ENCODE measurements at places on chromosomes 7 and 10. TPM values are rescaled to one million over a fixed set of nuclear protein-coding genes. Genes with fewer than 3 reads are reported as not detected.
A peak's percentile ranks its signal among the peaks of the same experiment; 100 is the strongest.

DNA sequence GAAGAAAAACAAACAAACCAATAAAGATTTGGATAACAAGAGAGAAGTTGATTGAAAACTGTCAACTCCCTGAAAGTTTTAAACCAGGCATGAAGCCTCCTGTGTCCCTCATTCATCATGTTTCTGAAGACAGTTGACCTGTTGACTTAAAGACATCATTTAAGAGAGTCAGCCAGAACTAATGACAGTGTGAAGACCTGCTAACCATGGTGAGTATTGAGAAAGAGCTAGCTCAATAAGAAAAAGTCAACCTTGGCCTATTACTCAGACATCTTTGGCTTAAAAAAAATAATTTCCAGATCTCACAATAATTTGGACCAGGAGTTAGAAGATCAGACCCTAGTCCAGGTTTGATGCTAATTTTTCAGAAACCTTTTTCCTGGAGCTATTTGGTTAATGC lies 45.3 kb upstream of the ANKRD1 start:
- H3K4me3 ChIP-seq, result no peak overlapping the region
- H3K36me3 ChIP-seq, result no peaks in the 10 kb centered on the region
- H3K27ac ChIP-seq, result no peak overlapping the region
- no peak for DNase-seq
- H3K4me1 ChIP-seq, result peaks cover 25% of the 10 kb centered on the region

DNA sequence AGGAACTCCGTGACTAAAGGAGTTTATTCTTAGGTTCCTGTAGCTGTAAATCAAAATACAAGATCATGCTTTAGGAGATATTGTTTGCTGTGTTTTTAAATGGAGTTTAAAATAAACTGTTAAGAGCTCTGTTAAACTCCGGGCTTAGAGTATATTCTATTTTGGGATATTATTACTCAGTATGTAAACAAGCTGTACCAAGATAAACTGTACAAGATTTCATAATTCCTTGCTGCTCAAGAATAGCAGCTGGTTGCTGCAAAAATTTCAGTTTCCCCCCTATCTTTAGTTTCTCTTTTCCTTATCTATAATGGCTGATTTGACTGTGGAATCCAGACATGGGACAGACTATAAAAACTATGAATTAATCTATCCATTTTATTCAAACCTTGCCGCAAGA lies 215.7 kb downstream of the HTR7 start:
- H3K36me3 ChIP-seq, result no peaks in the 10 kb centered on the region
- H3K27ac ChIP-seq, result peak overlapping the region; percentile 67
- DNase-seq, result no peak

- no peak overlapping the region for H3K4me3 ChIP-seq
- H3K4me1 ChIP-seq, result no peaks in the 10 kb centered on the region
- no peaks in the 10 kb centered on the region for H3K27me3 ChIP-seq
Observed at GRCh38 chr10:101617102-101617823, 29.1 kb downstream of the DPCD start.

GRCh38 chr10:33754052-33754451 lies 419.6 kb upstream of the NRP1 start:
- DNase-seq, result no peak

GRCh38 chr10:1360011-1360557 lies 303.9 kb downstream of the WDR37 start:
- H3K27me3 ChIP-seq, result no peaks in the 10 kb centered on the region
- H3K27ac ChIP-seq, result no peak overlapping the region
- no peaks in the 10 kb centered on the region for H3K36me3 ChIP-seq
- DNase-seq, result no peak

PRSS37 gene
- not detected for total RNA-seq

DNA sequence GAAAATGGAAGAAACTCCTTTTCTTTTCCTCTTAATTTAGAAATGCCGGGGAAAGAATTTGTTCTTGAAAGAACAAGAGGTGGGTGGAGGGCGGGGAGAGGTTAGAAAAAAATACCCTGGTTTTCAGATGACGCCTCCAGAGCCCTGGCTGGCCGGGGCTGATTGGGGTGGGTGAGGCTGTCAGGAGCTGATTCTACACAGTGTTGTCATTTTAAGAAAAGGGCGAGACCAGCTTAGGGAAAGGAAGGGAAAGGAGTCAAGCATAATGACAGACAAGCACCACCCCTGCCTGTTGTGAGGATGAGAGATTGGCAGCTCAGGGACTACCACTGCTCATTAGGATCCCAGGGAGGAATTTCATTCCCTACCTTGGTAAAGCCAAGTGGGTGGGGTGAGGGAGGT lies 9.9 kb upstream of the FAM180A start:
- peak overlapping the region; percentile 94 for H3K27ac ChIP-seq
- H3K4me3 ChIP-seq, result peak overlapping the region; percentile 50
- H3K36me3 ChIP-seq, result no peaks in the 10 kb centered on the region
- DNase-seq, result no peak

DNA sequence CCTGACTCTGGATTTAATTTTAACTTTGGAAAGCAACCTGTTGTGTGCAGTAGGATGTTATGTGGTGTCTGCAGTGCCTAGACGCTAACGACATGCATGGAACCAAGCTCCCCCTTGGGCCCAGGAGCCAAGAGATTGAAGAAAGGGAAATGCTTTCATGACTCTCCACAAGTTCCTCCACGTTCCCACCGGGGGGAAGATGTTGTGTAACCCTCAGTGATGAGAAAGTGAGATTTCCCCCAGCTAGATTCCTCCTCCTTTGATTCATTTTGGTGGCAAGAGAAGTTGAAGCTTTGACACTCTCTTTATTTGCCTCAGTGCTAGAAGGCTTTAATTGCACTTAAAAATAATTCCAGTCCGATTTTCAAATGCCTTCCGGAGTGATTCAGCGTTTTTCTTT lies 157.9 kb upstream of the INSYN2A start:
- H3K36me3 ChIP-seq, result peaks cover 2% of the 10 kb centered on the region
- no peak for DNase-seq
- no peak overlapping the region for H3K27ac ChIP-seq

DNA sequence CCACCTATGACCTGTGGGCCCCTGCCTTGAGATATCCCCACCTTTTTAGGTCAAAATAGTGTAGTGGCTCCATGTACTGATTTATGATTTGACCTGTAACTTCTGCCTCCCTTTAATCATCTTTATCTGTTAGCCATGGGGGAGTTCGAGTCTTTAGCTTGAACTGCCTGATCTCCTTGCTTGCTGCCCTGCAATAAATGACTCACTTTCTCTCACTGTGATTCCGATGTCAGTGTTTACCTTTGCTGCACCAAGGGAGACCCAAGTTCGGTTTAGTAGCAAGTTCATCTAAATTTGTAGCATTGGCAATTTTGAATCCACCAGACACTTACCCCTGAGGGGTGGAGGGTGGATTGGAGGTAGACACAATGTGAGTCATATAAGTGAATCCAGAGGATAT lies 814.6 kb upstream of the AUTS2 start:
- no peak overlapping the region for H3K4me3 ChIP-seq
- DNase-seq, result no peak
- no peak overlapping the region for H3K27ac ChIP-seq
- no peaks in the 10 kb centered on the region for H3K36me3 ChIP-seq
- no peaks in the 10 kb centered on the region for H3K27me3 ChIP-seq
- H3K4me1 ChIP-seq, result no peaks in the 10 kb centered on the region

DNA sequence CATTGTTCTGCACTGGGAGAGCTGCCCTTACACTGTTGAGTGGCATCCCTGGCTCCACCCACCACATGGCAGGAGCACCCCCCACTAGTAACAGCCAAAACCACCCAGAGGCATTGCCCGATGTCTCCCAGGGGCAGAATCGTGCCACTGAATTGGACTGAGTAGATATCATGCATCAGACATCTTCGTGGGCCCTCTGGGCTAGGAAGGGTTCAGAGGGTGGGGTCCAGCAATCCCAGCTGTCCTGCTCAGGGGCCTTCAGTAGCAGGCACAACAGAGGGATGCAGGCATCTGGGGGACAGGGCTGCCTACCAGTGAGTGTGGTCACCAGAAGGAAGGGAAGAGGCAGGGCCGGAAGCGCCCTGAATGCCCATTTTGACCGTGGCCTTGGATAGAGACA lies 119.7 kb upstream of the PPP2R2D start:
- no peaks in the 10 kb centered on the region for H3K4me1 ChIP-seq
- H3K27ac ChIP-seq, result no peak overlapping the region
- H3K36me3 ChIP-seq, result no peaks in the 10 kb centered on the region

AS3MT gene
- total RNA-seq, result 5.6 TPM

MYH16 gene
- total RNA-seq, result not detected

- no peaks in the 10 kb centered on the region for H3K36me3 ChIP-seq
- peaks cover 33% of the 10 kb centered on the region for H3K4me1 ChIP-seq
- H3K4me3 ChIP-seq, result no peak overlapping the region
- no peak overlapping the region for H3K27ac ChIP-seq
- H3K27me3 ChIP-seq, result no peaks in the 10 kb centered on the region
Observed at GRCh38 chr10:679556-679955, 9.9 kb downstream of the DIP2C start.

DNA sequence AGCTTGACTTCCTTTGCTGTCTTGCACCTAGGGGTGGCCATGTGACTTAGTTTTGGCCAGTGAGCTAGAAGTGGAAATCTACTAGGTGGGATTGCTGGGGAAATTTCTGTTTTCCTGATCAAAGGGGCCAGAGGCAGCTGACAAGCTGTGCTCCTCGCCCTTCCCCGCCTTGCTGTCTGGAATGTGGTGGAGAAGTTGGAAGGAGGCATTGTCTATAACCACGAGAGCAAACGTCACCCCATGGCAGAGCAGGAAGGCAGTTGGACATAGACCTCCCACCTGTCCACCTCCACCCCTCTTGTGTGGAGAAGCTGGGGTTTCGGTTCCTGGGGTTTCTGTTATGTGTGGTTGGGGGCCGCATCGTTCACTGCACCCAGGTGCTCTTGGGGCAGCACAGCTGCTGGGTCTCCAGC lies 7.3 kb downstream of the SFRP5 start:
- H3K27ac ChIP-seq, result no peak overlapping the region
- no peak for DNase-seq
- H3K27me3 ChIP-seq, result no peaks in the 10 kb centered on the region

TACR2 gene
- total RNA-seq, result 0.27 TPM

GRCh38 chr7:73828107-73828803 lies 2.5 kb upstream of the CLDN4 start:
- no peak for DNase-seq
- H3K4me1 ChIP-seq, result peaks cover 7% of the 10 kb centered on the region
- no peaks in the 10 kb centered on the region for H3K27me3 ChIP-seq
- H3K4me3 ChIP-seq, result no peak overlapping the region
- no peak overlapping the region for H3K27ac ChIP-seq

SEC31B gene
- total RNA-seq, result 12.7 TPM

DNA sequence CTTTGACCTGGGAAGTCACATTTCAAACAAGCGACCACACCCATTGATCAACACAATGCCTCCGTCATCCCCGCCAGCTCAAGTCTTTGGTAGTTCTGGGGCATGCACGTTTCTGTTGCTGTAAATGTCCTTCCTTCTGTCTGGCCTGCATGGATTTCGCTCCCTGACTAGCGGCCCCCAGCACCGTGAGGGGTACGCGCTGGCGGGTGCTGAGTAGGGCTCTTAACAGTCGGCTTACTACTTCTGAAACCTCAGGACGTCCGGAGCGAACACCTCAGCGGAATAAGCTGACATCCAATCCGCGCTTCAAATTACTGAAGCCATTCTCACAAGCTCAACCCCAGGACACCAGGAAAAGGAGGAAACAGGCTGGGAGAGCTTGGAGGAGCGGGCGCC lies 505 bp downstream of the NUDCD3 start:
- peak overlapping the region; percentile 90 for H3K27ac ChIP-seq
- peaks cover 50% of the 10 kb centered on the region for H3K4me1 ChIP-seq
- DNase-seq, result no peak
- H3K4me3 ChIP-seq, result peak overlapping the region; percentile 86

GRCh38 chr7:2157473-2158279 lies 75.1 kb downstream of the MAD1L1 start:
- DNase-seq, result peak; percentile 27
- peak overlapping the region; percentile 39 for H3K4me3 ChIP-seq
- H3K27ac ChIP-seq, result peak overlapping the region; percentile 76
- no peaks in the 10 kb centered on the region for H3K36me3 ChIP-seq
- peaks cover 26% of the 10 kb centered on the region for H3K4me1 ChIP-seq

DNA sequence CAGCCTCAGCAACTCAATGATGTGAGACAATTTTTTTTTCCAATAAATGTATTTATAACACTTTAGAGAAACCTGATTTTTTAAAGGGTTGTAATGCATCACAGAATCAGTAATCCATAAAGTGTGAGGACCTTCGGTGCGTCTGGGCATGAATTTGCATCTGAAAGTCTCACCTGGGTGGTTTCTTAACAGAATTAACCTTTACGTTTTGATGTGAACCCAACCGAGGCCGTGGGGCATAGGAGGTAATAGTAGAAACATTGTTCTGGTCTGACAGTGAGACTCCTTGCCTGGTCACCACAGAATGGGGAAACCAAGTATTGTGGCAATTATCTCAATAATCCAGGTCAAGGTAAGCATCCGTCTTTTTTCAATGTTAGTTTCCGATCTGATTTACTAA lies 114.6 kb downstream of the PRKCQ start:
- H3K4me1 ChIP-seq, result no peaks in the 10 kb centered on the region
- no peak overlapping the region for H3K4me3 ChIP-seq
- no peaks in the 10 kb centered on the region for H3K36me3 ChIP-seq
- H3K27ac ChIP-seq, result no peak overlapping the region

DNA sequence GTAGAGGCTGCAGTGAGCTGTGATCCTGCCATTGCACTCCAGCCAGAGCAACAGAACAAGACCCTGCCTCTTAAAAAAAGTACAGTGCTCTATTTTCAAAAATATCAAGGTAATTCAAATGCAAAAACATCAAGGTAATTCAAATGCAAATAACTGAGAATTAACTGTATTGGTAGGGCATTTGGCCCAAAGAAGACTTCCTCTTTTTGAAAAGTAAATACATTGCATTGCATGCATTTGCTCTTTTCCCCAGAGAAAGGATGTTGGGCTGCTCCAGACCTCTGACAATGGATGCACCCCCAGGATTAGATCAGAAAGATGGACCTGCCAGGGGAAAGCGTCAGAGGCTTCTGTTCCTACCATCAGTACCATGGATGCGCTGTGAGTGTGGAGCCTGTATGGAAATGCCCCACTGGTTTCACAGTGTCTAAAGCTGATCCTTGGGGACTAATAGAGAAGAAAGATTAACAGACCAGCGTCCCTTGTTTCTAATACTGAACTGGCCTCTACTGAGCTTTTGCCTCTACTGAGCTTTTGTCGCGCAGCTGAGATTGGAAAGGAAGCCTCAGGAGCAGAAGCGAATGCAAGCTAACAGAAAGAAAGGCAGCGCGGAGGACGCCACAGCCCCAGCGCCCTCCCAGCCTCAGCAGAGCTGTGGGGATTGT lies 93.5 kb upstream of the LYZL2 start:
- H3K4me1 ChIP-seq, result peaks cover 3% of the 10 kb centered on the region
- H3K4me3 ChIP-seq, result no peak overlapping the region
- no peaks in the 10 kb centered on the region for H3K36me3 ChIP-seq
- H3K27ac ChIP-seq, result no peak overlapping the region
- no peaks in the 10 kb centered on the region for H3K27me3 ChIP-seq

- H3K4me3 ChIP-seq, result no peak overlapping the region
- H3K4me1 ChIP-seq, result no peaks in the 10 kb centered on the region
- no peaks in the 10 kb centered on the region for H3K36me3 ChIP-seq
- no peaks in the 10 kb centered on the region for H3K27me3 ChIP-seq
- H3K27ac ChIP-seq, result no peak overlapping the region
Observed at GRCh38 chr7:15345216-15345615, 216.6 kb downstream of the AGMO start.

- DNase-seq, result no peak
- no peaks in the 10 kb centered on the region for H3K27me3 ChIP-seq
- H3K4me3 ChIP-seq, result no peak overlapping the region
- no peaks in the 10 kb centered on the region for H3K36me3 ChIP-seq
- H3K4me1 ChIP-seq, result no peaks in the 10 kb centered on the region
Observed at GRCh38 chr10:121049489-121049888, 198.3 kb downstream of the WDR11 start.

MDFIC gene
- 29.3 TPM for total RNA-seq
